ENCODE measurements at places on chromosomes 1 and 21. TPM values are rescaled to one million over a fixed set of nuclear protein-coding genes. Genes with fewer than 3 reads are reported as not detected.

- no peak overlapping the region for H3K27ac ChIP-seq
- no peaks in the 10 kb centered on the region for H3K27me3 ChIP-seq
- no peak for DNase-seq
- H3K4me1 ChIP-seq = no peaks in the 10 kb centered on the region
Observed at GRCh38 chr1:4976859-4977440, 322.5 kb downstream of the AJAP1 start.

Gene FAM72C
- total RNA-seq = 0.20 TPM

- no peak overlapping the region for H3K4me3 ChIP-seq
- no peak for DNase-seq
- H3K27ac ChIP-seq = no peak overlapping the region
- peaks cover 17% of the 10 kb centered on the region for H3K27me3 ChIP-seq
Observed at GRCh38 chr1:100542285-100542684, 4.3 kb downstream of the GPR88 start.

DNA sequence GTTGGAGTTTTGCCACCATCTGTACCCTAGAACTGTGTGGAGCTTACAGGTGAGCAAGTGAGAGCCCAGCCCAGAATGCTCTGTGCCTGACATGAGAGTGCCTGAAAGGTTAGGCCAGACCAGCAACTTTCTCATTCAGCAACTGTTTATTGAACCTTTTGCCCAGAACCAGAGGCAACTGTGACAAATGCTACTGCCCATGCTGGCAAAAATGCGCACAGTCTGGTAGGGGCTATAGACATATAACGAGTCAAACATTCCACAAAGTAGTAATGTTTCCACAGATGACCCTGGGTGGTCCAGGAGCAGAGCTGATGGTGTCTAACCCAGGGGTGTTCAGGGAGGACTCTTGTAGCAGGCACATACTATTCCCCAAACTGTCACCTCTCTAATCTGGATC lies 56.0 kb upstream of the GCLM start:
- H3K27me3 ChIP-seq = no peaks in the 10 kb centered on the region
- H3K4me1 ChIP-seq = no peaks in the 10 kb centered on the region
- no peak overlapping the region for H3K4me3 ChIP-seq
- DNase-seq = no peak

DNA sequence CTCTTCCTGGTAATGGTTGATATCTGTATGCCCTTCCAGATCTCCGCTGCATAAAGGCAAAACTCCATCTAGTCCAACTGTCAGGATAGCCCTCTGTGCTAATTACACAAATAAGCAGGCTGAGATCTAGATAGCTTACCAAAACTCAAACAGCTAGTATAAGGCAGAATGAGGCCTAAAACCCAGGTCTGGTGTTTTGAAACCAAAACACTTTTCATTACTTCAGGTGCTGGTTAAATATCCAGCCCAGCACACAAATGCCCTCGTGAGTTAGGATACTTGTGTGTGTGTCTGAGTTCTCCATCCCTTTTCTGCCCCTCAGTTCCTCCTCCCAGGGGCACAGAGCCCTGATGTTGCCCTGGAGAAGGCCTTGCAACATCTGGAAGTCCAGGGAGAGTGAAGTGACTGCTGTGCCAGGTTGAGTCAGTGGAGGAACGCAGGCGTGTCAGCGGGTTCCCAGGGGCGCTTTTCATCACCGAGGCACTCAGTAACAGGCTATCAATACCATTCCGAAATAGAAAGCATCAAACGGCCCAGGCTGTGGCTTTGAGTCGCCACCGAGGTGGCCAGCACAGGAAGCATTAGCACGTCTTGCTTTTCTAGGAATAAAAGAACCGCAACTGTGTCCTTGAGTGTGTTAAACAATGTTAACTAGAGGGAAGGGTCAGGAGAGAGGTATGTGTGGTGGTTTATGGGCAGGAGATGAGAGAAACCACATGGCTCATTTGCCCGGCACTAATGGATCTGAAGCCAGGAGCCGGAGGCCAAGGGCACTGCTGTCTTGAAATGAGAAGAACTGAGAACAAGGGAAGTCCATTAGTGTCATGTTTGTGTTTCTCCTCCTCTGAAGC lies 90.7 kb upstream of the WLS start:
- H3K27ac ChIP-seq = no peak overlapping the region
- H3K4me1 ChIP-seq = no peaks in the 10 kb centered on the region
- DNase-seq = no peak
- no peak overlapping the region for H3K4me3 ChIP-seq
- no peaks in the 10 kb centered on the region for H3K36me3 ChIP-seq

Gene PTPRC
- total RNA-seq = 987 TPM

- H3K27ac ChIP-seq = no peak overlapping the region
- DNase-seq = no peak
- no peaks in the 10 kb centered on the region for H3K27me3 ChIP-seq
- no peaks in the 10 kb centered on the region for H3K4me1 ChIP-seq
- H3K36me3 ChIP-seq = peaks cover 25% of the 10 kb centered on the region
- H3K4me3 ChIP-seq = no peak overlapping the region
Observed at GRCh38 chr1:37892151-37893047, 33.0 kb upstream of the MTF1 start.

- H3K27me3 ChIP-seq = no peaks in the 10 kb centered on the region
- DNase-seq = no peak
- peaks cover 38% of the 10 kb centered on the region for H3K4me1 ChIP-seq
- no peak overlapping the region for H3K27ac ChIP-seq
- no peaks in the 10 kb centered on the region for H3K36me3 ChIP-seq
Observed at GRCh38 chr1:59046730-59047157, 250.2 kb upstream of the FGGY start.

DNA sequence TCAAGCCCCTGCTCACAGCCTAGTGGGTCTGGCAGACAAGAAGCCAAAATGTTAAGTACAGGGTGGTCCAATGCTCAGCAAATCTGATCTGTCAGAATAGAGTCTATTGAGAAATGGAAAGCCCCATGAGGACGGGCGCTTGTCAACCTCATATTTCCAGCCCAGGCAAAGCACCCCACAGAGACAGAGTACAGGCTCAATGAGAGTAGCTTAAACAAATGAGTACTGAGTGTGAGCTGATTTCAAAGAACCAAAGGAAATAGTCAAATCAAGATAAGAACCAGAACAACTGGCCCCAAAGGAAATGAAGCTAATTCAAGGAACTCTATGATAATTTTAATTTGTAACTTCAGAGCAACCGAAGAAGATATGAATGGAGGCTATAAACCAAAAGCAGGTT lies 44.6 kb upstream of the SLC30A1 start:
- H3K27ac ChIP-seq = no peak overlapping the region
- H3K27me3 ChIP-seq = no peaks in the 10 kb centered on the region
- H3K4me3 ChIP-seq = no peak overlapping the region
- DNase-seq = no peak
- H3K36me3 ChIP-seq = no peaks in the 10 kb centered on the region
- H3K4me1 ChIP-seq = peaks cover 11% of the 10 kb centered on the region

- no peak overlapping the region for H3K27ac ChIP-seq
- no peak overlapping the region for H3K4me3 ChIP-seq
- H3K27me3 ChIP-seq = no peaks in the 10 kb centered on the region
- no peaks in the 10 kb centered on the region for H3K4me1 ChIP-seq
- H3K36me3 ChIP-seq = no peaks in the 10 kb centered on the region
- DNase-seq = no peak
Observed at GRCh38 chr1:87202922-87203655, 125.6 kb upstream of the LMO4 start.

GRCh38 chr1:15046487-15047165 lies 106.9 kb upstream of the TMEM51 start:
- H3K36me3 ChIP-seq = no peaks in the 10 kb centered on the region
- DNase-seq = no peak
- no peaks in the 10 kb centered on the region for H3K4me1 ChIP-seq
- H3K27me3 ChIP-seq = no peaks in the 10 kb centered on the region
- no peak overlapping the region for H3K27ac ChIP-seq
- H3K4me3 ChIP-seq = no peak overlapping the region

Gene LPAR3
- total RNA-seq = 3.7 TPM

GRCh38 chr1:234987415-234988154 lies 141.1 kb downstream of the TOMM20 start:
- no peak for DNase-seq
- no peaks in the 10 kb centered on the region for H3K36me3 ChIP-seq
- H3K27ac ChIP-seq = peak overlapping the region; percentile 12
- no peaks in the 10 kb centered on the region for H3K27me3 ChIP-seq

DNA sequence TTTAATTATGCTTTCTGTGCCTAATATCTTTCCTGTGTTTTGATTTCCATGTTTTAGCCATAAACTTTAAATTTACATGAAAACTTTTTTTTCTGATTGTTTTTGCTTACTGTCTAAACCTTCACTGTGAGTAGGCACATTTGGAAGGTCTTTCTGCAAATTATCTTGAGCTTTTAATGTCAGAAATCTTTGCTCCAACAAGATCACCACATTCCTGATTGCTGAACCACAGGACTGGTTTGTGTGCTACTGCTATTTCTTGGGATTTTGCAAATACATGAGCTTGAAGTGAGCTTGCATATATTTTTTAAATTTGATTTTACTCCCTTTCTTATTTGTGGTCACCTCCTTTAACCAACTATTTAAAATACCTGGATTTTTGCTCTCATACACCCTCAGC lies 61.3 kb downstream of the PTBP2 start:
- no peak for DNase-seq
- peaks cover 13% of the 10 kb centered on the region for H3K36me3 ChIP-seq
- H3K27ac ChIP-seq = no peak overlapping the region
- no peak overlapping the region for H3K4me3 ChIP-seq
- no peaks in the 10 kb centered on the region for H3K27me3 ChIP-seq
- H3K4me1 ChIP-seq = no peaks in the 10 kb centered on the region

DNA sequence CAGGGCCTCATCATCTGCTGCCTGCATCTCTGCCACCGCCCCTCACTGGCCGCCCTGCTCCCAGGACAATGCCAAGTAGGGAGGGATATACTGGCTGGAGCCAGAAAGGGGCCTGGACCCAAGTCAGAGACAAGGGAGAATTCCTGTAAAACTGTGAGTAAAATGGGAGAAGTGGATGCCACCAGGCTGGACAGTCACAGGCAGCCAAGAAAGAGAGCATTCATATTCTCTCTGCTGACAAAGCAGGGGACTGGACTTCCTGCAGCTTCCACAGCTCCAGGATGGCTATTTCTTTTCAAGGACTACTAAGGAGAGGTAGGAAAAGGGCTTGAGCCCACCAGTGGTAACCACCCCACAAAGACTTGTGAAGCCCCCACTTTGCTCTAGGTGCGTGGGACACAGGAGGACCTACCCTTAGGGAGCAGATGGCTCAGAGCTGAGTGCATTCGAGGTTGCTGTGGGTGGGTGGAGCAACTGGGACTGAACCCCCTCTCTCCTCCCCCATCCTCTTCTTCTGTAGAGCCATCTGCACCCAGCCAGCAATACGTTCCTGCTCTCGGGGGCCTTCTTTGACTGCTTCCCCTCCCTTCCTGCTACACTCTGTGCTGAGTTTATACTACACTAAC lies 57.5 kb downstream of the GLIS1 start:
- DNase-seq = no peak
- no peak overlapping the region for H3K27ac ChIP-seq
- H3K4me1 ChIP-seq = peaks cover 5% of the 10 kb centered on the region
- no peaks in the 10 kb centered on the region for H3K27me3 ChIP-seq
- H3K36me3 ChIP-seq = no peaks in the 10 kb centered on the region
- no peak overlapping the region for H3K4me3 ChIP-seq

- H3K27me3 ChIP-seq = no peaks in the 10 kb centered on the region
- H3K4me3 ChIP-seq = peak overlapping the region; percentile 79
- DNase-seq = peak; percentile 11
- no peaks in the 10 kb centered on the region for H3K36me3 ChIP-seq
- H3K4me1 ChIP-seq = peaks cover 32% of the 10 kb centered on the region
- peak overlapping the region; percentile 57 for H3K27ac ChIP-seq
Observed at GRCh38 chr1:160032165-160032820, 503 bp upstream of the PIGM start.

All from CD4-positive, alpha-beta memory T cell (primary cell).